ENCODE measurements at places on chromosomes 7 and 10.
A peak's percentile ranks its signal among the peaks of the same experiment; 100 is the strongest.

DNA sequence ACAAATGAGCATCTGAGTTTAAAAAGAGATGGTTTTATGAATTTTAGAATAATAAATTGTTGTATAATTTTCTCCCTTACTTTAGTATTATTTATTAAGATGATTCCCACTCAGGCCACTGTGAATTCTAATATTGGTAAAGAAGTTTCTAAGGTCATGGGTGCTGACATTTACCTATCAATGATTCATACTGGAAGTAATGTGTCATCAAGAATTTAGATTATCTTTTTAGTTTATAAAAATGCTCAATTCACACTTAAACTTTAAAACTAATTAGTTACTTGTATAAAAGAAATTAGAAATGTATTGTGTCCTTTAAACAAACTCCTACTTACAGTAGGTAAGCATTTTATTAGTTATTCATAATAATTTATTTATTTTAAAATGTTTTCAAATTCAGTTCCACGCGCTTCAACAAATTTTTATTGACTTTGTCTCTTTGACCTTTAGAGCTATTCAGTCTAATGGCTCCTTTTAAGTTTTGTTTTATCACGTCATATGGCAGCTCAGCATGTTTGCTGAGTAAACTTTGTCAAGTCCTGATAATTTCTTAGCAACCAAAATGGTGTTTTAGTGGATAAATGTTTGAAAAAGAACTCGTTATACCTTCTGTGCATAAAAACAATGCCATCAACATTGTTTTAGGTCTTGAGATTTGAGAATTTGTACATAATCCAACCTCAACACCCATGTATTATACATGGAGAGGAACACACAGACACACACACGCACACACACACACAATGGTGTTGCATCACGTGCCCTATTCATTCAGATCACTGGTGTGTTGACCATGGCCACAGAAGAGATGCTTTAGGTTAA is 15.1 kb upstream of the MRC1 start:
- no peak for DNase-seq

GRCh38 chr7:36475381-36475780 is 85.7 kb downstream of the ANLN start:
- no peak for DNase-seq

- peak; percentile 56 for DNase-seq
Observed at GRCh38 chr7:105656922-105657521, 75.7 kb upstream of the EFCAB10 start.

DNA sequence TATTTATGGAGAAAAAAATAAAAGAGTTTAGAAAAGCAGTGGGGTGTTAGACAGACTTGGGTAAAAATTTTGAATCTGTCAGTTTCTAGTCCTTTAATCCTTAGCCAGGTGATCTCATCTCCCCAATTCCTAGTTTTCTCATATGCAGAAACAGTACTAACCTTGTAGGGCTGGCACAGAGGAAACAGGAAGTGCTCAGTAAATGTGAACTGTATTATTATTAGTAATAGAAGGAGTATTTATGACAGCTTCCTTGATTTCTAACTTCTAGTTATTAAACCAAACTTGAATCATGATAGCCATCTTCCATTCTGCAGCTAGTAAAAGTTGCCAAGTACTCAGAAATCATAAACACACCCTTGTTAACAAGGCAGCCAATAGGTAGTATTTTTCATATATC is 12.5 kb downstream of the TBX20 start:
- no peak for DNase-seq

- DNase-seq: no peak
Observed at GRCh38 chr7:149191851-149192250, 3.5 kb upstream of the ZNF282 start.

DNA sequence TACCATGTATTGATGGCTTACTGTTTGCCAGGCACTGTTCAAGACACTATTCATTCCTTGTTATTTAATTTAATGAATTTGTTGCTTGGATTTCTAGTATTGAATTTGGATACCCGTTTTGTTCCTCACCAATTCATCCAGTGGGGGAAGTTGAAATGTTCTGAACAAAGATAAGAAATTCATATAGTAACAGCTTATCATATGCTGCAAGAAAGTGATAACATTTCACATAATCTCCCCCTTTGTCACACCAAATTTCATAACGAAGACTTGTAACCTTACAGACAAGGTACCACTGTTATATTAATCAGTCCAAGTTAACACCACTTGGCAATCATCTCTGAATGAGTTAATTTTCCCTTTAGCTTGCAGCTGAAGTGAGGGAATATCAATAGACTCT is 42.1 kb downstream of the SCIN start:
- no peak for DNase-seq

DNA sequence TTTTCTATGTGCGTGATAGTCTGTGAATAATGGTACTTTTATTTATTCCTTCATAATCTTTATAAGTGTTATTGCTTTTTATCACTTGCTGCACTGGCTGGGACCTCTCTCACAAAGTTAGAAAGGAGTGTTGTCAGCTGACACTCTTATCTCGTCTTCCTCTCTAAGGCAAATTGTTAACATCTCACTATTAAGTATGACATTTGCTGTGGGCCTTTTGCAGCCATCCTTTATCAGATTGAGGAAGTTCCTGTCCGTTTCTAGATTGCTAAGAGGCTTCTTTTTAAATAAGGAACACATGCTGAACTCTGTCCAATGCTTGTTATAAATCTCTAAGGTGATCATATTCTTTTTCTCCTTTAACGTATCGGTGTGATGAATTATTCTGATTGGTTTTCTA is 27.4 kb upstream of the DIP2C start:
- DNase-seq: no peak

DNA sequence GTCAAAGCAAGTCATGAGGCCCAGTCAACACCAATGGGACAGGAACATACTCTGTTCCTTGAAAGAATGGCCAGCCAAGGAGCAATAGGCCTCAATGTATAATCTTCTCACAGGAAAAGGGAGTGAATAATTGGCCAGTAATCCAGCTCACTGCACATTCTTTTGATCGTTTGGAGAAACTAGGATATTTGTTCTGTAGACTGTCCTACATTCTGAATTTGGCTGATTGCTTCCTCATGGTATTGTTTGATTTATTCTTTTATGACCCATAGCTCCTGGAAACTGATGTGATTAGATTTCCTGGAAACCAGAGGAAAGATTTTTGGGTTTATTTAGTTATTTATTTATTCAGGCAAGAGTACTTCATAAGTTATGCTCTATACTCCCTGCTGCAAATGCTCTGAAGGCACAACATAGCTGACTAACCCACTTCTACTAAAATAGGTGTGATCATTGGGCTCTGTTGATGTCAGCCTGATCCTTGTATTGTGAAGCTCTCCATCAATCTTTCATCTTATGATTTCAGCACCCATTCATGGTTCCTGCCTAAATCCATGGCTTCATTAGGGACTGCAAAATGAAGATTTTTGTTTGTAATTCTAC is 745.2 kb downstream of the SUGCT start:
- DNase-seq: no peak

DNA sequence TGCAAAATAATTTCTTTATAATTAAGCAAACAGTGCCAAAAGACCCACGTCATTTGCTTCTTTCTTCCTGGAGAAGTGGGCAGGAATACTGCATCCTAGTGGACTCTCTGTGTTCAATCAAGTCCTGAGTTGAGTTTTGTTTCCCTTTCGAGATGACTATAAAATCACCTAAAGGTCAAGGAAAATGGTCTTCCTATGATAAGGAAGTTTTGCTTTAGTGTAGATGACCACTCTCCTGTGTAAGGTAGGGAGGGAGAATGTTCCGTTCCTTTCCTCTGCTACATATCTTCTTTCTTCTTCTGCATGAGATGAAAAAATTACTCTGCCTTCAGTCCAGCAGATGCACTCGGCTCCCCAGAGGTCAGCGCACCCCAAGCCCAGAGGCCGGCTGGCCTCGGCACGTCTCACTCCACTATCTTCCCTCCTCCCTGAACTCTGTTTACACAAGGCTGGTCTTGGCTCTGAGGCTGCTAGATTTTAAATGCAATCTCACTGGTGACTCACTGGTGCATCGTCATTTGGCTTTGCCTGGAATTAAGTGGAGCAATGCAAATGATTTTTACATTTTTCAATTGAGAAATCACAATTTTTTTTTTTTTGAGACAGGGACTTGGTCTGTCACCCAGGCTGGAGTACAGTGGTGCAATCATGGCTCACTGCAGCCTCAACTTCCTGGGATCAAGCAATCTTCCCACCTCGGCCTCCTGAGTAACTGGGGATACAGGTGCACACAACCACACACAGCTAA is 18.6 kb upstream of the VDAC2 start:
- peak; percentile 95 for DNase-seq

GRCh38 chr7:150384406-150385301 is 5.5 kb downstream of the ZNF775 start:
- no peak for DNase-seq

DNA sequence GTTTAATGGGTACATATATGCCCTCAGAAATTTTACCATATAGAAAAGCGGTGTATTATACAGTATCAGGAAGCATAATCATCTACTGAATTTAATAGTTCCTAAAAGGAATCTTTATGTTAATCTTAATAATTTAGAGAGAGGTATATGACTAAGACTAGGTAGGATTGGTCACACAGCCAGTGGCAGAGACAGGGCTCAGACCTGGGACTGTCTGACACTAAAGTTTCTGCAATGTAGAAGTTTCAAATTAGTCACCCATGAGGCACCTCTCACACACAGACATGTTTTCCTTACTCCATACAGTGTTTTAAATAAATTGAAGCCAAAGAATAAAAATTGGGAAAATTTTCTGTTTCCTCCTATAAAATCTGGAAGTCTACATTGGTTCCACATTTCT is 72.8 kb upstream of the ADRA2A start:
- peak; percentile 16 for DNase-seq

DNA sequence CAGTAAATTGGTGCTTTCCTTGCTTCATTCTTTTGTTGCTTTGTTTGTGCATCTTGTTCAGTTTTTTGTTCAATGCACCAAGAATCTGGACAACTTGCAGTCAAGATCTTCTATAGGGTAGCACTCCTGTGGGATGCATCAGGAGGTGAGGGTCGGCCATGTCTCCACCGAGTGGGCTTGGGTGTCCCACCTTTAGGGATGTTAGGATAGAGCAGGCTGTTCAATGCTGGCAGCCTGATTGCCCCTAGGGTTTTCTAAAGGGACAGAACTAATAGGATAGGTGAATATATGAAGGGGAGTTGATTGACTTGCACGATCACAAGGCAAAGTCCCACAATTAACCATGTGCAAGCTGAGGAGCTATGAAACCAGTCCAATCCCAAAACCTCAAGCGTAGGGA is 109.9 kb downstream of the GLRX3 start:
- DNase-seq: no peak

- DNase-seq: peak; percentile 20
Observed at GRCh38 chr10:97069576-97070362, 116.0 kb downstream of the SLIT1 start.

- peak; percentile 85 for DNase-seq
Observed at GRCh38 chr10:113228530-113228929, 278.5 kb downstream of the TCF7L2 start.

- DNase-seq: no peak
Observed at GRCh38 chr10:54441275-54441674, 359.8 kb downstream of the PCDH15 start.

GRCh38 chr7:44149571-44150465 is 8.7 kb upstream of the MYL7 start:
- DNase-seq: peak; percentile 38

DNA sequence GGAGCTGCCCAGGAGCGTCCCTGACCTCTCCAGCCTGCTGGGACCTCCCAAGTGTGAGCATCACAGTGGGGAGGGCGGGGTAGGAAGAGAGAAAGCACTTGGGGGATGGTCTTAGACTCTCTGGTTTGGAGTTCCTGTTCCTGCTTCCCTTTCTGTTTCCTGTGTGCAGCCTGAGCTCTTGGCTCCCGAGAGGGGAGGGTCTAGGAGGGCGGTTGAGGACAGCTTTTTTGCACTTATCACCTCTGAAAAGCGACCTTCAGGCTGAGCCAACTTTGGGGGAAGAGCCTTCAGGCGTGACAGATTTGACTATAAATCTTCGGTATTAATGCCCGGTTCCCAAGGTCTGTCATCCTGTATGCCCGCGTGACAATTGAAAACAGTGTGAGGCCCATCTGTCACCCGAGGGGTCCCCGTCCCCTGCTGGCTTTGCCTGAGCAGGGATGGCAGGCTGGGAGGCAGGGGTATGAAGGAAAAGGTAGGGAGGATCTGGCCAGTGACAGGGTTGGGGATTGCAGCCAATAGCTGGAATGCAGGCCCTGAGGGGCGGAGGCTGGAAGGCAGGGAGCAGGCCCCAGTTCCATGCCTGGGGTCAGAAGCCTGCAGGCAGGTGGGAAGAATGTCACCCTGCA is 78.6 kb downstream of the CDH23 start:
- no peak for DNase-seq
